Ovary (tissue), 10 donors: ENCODE measurements at places on chromosomes 1 and 21. TPM values are rescaled to one million over a fixed set of nuclear protein-coding genes. Genes with fewer than 3 reads are reported as not detected.

C1orf21 gene
- total RNA-seq: 26.9 TPM

FTCD gene
- total RNA-seq: 3.8 TPM

FAM3B gene
- total RNA-seq: 7.7 TPM

DNAJC28 gene
- 1.3 TPM for total RNA-seq

CD2 gene
- total RNA-seq: 0.82 TPM

C1orf167 gene
- 1.4 TPM for total RNA-seq

LYPD8 gene
- not detected for total RNA-seq

INAVA gene
- total RNA-seq: 0.59 TPM

TMEM52 gene
- total RNA-seq: 2.3 TPM

DNA sequence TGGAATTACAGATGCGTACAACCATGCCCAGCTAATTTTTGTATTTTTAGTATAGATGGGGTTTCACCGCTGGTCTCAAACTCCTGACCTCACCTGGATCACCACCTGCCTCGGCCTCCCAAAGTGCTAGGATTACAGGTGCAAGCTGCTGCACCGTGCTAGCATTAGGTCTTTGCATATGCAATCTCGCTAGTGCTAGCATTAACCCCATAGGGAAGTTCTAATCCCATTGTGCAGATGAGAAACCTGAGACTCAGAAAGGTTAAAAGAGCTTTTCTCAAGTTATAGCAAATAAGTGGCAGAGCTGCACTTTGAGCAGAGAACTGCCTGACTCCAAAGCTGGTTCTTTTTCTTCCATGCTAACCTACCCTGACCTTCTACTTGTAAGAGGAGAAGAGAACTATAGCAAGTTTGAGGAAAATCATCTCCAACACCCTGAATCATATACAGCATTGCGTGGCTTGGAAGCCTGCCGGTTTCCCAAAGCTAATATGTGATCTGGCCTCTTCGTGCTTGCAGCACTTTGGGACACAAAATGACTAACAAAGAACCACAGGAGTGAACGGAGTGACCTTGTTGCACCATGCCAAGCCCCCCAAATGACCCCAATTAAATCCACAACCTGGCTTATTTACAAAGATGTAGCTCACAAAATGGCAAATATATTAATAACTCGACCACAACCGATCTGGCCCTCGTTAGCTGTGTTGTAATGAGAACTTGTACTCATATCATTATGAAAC lies 185.1 kb downstream of the TM2D1 start:
- DNase-seq: peak; percentile 31

- DNase-seq: no peak
Measured at GRCh38 chr1:36108314-36108713, 16.7 kb downstream of the COL8A2 start.

DNA sequence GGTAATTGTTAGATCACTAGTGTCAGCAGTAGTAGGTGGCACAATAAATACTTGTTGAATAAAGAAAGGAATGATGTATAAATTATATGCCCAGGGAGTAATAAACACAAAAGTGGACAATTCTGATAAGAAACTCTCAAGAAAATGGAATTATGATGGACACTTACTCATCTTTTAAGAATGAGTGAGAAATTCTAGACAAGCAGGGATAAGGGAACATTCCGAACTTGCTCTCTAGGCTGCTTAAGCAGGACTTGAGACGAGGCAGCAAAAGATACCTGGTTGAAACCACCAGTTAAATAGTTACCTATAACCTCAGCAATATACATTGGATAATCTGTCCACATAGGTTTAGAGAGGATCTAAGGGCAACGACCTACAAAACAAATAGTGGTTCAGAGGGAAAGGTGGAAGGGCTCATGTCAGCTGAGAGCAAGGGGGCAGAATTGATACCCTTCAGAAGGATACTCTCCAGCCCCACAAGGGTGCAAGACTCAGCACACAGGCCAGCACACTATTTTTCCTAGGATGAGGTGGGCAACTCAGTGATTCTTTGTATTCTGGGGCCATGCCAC lies 46.3 kb downstream of the XCL2 start:
- no peak for DNase-seq

DNA sequence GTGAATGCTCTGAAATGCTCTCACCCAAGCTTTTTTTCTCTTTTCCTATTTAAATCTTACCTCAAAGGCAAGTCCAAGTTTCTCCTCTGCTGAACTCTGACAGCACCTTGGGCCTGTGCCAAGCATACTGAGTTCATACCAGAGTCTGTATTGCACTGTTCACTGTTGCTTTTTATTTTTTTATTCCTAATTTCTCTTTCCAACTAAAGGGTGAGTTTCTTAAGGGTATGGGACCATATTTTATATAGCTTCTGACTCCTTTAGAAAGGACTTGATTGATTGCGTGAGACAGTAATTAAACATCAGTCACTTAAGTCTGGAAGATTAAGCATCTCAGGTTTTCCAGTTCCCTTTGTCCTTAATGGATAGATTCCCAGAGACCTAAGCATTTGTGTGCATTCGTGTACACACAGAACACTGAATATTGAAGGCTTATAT lies 69.9 kb downstream of the CACHD1 start:
- DNase-seq: peak; percentile 85

GRCh38 chr1:59230622-59231021 lies 66.3 kb upstream of the FGGY start:
- DNase-seq: no peak

- peak; percentile 24 for DNase-seq
Measured at GRCh38 chr1:16615253-16616252, 2.2 kb upstream of the NBPF1 start.

DNA sequence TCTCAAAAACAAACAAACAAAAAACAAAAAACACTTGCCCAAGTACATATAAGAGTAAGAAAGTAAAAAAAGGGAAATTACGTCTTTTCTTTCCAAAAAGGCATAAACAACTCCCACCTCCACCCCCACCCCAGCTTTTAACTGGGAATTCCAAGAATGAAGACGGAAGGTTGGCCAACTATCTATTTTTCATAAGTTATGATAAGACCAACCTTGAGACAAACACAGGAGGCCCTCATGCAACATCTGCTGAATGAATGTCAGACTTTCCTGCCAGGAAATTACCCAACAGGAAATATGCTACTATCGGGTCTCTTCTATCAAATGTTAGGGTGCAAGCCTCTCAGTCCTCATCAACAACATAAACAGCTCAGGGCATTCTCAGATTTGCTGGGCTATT lies 1.9 kb downstream of the BSDC1 start:
- no peak for DNase-seq

DNA sequence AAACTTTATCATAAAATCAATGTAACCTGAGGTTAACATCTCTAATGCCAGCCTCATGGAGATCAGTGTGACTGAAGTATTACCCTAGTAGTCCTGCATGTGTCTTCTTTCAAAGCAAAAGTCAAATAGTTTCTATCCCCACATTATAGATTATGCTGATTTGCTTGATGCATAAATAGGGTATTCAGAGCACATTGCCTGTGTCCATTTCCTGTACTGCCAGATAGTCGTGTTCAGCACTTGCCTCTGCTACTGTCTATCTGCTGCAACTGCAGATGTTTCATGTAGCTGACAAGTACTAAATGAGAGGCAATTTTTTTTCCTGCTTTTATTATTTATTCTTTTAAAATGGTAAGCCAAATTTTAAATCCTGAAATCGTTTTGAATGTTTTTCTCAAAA lies 348.7 kb downstream of the CHRM3 start:
- DNase-seq: no peak

GRCh38 chr1:4126731-4127591 lies 226.9 kb upstream of the C1orf174 start:
- no peak for DNase-seq

GRCh38 chr1:91842563-91842962 lies 43.4 kb downstream of the TGFBR3 start:
- no peak for DNase-seq

DNA sequence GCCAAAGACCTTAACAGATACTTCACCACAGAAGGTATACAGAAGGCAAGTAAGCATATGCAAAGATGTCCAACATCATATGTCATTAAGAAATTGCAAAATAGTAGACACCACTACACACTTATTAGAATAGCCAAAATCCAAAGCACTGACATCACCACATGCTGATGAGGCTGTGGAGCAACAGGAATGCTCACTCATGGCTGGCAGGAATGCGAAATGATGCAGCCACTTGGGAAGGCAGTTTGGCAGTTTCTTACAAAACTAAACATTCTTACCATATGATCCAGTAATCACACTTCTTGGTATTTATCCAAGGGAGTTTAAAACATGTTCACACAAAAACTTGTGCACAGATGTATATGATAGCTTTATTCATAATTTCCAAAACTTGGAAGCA lies 261.2 kb upstream of the AJAP1 start:
- DNase-seq: no peak

DNA sequence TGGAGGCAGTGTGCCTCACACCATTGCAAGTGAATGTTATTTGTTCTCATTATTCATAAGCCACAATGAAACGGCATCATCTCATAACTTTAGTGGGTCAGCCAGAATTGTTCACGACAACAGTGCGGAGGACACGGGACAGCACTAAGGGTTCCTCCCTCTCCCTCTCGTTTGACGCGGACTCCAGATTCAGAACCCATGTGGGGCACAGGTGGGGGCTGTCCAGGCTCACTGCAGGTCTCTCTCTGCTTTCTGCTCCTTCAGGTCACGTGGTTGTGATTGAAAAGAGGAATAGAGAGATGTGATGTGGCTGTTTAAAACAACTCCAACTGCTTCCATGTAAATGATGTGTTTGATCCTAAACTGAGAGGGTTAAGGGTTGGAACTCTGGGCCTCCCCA lies 13.5 kb downstream of the RUNX1 start:
- DNase-seq: no peak

DNA sequence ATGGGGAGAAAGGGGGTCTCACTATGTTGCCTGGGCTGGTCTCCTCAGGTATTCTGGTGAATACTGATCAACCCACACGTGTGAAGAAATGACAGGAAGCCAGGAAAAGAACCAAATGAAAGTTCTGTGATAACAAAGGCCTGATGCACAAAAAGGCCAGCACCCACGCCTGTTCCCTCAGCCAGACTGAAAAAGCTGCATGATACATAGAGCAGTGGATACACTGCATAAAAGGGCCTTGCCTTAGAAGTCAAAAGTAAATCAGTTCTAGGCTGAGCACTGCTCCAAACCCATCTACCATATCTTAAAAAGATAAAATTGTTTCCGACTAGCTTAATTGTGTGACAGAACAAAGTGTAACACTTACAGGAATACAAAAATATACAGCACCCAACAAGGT lies 36.9 kb upstream of the PSMG1 start:
- no peak for DNase-seq

- no peak for DNase-seq
Measured at GRCh38 chr1:236166041-236166440, 23.7 kb downstream of the GPR137B start.

DNA sequence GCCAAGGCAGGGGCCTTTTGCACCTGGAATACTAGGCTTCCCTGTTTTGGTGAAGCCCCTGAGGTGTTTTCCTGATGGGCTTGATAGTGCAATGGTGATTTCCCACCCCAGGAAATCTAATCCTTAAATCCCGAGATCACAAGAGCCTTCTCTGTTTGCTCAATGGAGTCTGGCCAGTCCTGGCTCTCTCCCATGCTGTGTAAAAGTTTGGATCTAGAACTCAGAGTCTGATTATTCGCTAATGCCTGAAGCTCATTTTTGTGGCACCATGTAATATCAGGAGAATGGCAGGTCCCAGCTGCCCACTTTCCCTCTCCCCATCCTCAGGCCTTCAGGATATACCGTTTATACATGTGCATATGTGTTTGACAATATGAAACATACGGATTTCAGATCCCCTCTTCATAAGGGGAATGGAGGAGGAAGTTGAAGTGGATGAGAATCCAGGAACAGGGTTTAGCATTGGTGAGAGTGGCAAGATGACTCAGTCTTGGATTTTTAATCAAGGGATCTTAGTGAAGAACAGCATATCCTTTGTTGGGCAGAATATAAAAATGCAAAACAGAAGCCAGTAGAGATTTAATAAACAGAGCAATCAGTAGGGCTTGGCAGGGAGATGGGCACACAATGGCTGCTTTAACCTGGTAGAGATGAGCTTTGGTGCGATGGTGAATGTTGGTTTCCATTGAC lies 62.1 kb downstream of the CLIC6 start:
- no peak for DNase-seq

DNA sequence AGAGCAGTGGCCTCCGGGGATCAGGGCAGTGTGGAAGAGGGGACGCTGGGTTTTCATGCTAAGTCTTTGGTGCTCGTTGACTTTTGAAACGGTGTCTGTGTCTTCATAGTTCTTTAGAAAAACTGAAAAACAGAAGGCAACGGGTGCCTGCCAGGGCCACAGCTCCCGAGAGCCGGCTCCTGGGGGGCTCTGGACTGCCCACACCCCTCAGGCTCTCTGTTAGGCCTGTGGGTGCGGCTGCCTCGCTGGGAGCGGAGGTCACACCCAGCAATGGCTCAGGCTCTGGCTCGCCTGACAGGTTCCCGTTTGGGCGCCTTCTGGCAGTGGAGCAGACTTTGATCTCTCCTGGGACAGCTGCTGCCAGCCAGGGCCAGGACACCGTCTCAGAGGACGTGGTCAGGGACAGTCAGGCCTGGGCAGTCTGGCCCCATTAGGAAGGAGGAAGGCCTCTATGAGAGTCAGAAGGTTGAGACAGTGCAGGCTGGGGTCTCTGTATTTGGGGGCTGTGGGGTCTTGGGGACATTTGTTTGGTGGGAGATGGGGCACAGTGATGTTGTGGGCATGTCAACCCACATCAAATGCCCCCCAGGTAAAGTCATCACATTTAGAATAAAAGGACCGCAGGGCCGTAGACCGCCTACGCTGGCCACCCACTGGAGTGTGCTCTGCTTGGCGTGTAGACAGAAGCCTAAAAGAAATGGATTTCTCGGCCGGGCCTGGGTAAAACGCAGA lies 5.6 kb downstream of the ARHGEF16 start:
- DNase-seq: no peak

DNA sequence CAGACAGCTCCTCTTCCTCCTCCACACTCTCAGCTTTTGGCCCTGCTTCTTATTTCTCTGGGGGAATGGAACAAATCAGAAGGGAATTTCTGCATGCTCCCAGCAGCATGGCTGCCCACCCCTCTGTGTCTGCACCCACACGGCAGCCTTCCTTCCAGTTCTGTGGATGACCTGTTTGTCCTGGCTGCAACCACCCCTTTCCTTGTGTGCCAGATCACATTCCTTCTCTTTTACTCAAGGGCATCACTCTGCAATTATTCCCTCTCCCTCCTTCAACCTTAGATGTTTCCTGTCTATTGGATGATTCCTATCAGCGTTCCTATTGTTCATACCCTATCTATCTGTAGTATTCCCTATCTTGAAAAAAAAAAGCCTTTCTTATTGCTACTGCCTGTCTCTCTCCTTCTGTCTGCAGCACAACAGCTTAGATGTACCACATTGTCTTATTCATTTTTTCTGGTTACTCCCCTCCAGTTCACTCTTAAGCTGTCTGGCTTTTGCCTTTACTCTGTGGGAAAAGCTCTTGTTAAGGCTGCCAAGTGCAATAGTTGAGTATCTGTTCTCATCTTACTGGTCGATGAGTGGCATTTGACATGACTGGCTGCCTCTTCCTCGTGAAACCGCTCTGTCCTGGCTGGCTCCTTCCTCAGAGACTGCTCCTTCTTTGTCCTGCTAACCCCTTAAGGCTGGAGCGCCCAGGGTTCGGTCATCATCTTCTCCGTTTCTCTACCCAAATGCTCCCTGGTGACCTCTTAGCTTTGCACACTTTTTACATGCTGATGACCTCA lies 351.1 kb downstream of the CAMTA1 start:
- DNase-seq: no peak
